Cerebellar nuclear complex (tissue), 1 donor: ENCODE measurements at places on chromosomes 13 and 19.

GRCh38 chr13:35630551-35631275, 154.2 kb upstream of the MAB21L1 start:
- no peak for DNase-seq

DNA sequence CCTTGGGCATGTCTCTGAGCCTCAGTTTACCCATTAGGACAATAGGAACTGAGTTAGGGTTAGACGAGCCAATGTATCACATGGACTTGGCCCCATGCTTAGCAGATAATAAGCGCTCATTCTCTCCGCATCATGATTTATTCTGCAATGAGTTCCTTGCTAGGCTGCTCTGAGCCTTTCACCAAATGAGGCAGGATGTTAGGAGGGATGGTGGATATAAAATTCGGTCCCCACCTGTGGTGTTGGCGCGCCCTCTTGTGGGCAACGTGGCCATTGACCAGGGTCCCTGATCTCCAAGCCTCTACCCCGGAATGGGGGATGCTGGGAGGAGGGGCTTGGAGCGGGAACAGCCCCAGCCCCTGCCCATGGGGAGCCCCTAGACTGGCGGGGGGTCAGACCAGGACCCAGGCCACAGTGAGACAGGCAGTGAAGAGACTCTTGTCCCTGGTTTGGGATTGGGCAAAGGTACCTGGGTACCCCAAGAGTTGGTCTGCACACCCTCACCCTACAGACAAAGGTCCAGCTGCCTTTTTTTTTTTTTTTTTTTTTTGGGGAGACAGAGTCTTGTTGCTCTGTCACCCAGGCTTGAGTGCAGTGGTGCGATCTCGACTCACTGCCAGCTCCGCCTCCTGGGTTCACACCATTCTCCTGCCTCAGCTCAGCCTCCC, 43.9 kb downstream of the CERS4 start:
- peak; percentile 57 for DNase-seq

- no peak for DNase-seq
Measured at GRCh38 chr19:19170873-19171672, 1.0 kb upstream of the MEF2B start.

GRCh38 chr13:52945348-52945747, 83.3 kb upstream of the OLFM4 start:
- DNase-seq: no peak

DNA sequence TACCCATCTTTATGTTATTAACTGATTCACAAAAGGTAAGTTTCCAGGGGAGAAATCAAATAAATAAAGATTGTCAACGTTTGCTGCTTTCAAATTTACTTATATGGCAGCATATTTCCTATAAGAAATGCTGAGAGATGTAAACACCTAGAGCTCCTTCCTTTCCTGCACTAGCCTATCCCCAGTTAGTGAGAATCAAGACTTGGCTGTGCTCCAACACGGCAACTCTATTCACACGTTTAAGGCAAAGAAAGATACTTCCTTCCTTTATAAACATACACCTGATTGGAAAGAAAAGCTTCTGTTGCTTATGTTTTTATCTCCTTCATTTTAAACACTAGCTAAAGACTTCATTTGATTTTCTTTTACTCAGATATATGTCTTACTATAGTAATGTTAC, 107.0 kb downstream of the PCDH9 start:
- DNase-seq: no peak

GRCh38 chr13:60642552-60642951, 245.5 kb downstream of the TDRD3 start:
- DNase-seq: no peak

GRCh38 chr13:27321468-27322431, 51.1 kb downstream of the RASL11A start:
- no peak for DNase-seq
